ENCODE measurements at places on chromosomes 5 and 9.

DNA sequence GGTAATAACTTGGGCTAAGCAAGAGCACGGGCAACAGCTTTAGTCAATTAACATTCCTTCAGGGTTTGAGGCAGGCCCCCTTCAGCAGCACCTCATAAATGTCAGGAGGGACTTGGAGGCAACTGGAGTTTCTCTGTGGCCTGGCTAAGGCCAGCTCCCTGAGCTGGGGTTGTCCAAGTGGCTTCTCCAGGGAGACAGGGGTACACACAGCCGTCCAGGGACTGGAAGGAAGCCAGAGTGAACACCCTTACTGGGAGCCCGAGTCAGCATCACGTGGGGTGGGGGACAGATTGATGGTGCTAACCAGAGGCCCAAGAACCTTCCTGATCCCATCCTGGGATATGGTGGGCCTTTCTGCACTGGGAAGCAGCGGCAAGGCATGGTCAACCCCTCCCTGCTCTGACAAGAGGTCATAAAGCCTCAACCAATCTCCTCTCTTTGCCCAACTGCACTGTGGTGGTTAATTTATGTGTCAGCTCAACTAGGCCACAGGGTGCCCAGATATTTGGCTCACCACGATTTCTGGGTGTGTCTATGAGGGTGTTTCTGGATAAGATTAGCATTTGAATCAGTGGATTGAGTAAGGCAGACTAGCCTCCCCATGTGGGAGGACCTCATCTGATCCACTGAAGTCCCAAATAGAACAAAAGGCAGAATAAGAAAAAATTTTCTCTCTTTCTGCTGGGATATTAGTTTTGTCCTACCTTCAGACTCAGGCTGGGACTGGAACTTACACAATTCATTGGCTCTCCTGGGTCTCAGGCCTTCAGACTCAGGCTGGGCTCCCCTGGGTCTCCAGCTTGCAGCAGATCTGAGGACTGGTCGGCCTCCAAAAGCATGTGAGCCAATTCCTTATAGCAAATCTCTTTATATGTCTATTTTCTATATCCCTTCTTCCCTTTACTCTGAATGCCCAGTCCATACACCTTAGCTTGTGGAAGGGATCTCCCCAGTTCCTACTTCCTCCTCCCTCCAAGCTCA is 127.2 kb upstream of the LARP1 start:
- DNase-seq, result no peak

- DNase-seq, result no peak
These were observed 223.7 kb downstream of the PAPPA start for GRCh38 chr9:116377179-116377798.

DNA sequence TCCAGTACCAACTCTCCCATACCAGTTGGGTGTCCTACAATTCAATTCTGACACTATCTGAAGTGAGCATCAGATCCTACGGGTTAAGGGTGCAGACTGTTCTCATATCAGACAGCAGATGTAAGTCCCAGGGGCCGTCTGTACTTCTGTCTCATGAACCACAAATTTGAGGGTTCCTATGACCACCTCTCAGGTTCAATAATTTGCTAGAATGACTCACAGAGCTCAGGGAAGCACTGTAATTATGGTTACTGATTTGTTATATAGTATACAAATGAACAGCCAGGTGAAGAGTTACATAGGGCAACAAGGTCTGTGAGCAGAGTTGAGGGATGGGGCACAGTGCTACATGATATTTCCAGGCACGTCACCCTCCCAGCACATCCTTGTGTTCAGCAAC is 499.1 kb downstream of the DMAC1 start:
- DNase-seq, result no peak

- no peak for DNase-seq
These were observed 64.8 kb downstream of the SMIM23 start for GRCh38 chr5:171850324-171850947.

DNA sequence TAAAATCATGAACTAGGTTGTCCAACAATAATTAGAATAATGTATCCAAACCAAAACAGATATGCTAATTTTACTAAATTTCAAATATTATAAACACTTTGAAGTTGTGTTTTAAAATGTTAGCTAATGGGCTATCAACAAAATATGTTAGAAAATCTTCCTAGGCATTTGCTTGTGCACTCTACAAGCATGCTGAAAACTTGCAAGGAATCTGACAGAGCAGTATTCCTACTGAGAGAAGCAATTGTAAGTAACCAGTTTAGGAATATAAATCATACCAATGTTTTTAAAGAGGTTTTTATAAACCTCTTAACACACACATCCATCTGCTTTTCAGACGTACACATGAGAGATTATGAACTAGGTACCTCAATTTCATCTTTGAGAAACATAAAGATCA is 228.4 kb upstream of the TBCA start:
- no peak for DNase-seq

DNA sequence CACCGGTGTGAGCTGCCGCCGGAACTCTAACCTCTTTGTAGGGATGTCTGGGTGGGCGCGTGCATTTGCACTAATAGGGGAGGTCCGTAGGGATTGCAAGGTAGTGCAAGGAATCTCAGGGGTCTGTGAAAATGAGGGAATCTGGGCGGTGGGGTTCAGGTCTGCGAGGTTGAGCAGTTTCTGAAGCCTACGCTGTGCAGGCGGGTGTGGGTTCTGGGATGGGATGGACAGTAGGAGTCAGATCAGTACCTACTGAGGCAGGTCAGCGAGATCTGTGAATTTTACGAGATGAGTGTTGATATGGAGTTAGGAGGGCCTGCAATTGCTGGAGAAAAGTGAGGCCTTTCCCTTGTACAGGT is 856 bp upstream of the ATOSB start:
- DNase-seq, result no peak
